Muscle of back (tissue), 13 donors: ENCODE measurements at places on chromosomes 2 and 18. TPM values are rescaled to one million over a fixed set of nuclear protein-coding genes. Genes with fewer than 3 reads are reported as not detected.

The ASPRV1 gene
- 2.4 TPM for polyA plus RNA-seq

The NT5DC4 gene
- not detected for polyA plus RNA-seq

The PLGLB1 gene
- polyA plus RNA-seq = 4.1 TPM

The NPHP1 gene
- polyA plus RNA-seq = 5.6 TPM

The KCMF1 gene
- polyA plus RNA-seq = 46.5 TPM

The ANKRD30BL gene
- polyA plus RNA-seq = not detected

The OSR1 gene
- polyA plus RNA-seq = 15.9 TPM

The TMEM169 gene
- polyA plus RNA-seq = 4.7 TPM

The ANKRD36 gene
- polyA plus RNA-seq = 8.6 TPM

The GKN2 gene
- not detected for polyA plus RNA-seq

The TFCP2L1 gene
- 0.09 TPM for polyA plus RNA-seq

The FAM117B gene
- polyA plus RNA-seq = 5.6 TPM

The EVX2 gene
- not detected for polyA plus RNA-seq

The SPATA3 gene
- polyA plus RNA-seq = not detected

The SEPTIN10 gene
- polyA plus RNA-seq = 95.2 TPM

DNA sequence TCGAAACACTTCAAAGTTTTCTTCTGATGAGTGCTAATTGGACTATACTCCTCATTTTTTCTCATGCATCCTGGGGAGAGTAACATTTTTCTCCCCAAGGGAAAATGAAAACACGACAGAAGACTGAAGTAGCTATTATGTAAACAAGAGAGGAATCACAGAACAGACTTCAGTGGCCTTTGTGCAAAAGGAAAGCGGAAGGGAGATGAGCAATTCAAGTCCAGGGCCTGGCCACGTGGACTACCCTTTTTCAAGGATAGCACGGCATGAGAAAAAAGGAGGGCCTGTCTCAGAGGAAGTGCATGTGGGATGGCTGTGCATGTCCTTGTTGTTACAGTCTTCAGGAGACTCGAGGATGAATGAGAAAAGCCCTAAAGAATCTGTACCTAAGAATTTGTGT, 43.8 kb upstream of the KCNE4 start:
- no peak for DNase-seq

GRCh38 chr2:9331704-9332103, 91.6 kb downstream of the ITGB1BP1 start:
- DNase-seq = no peak

DNA sequence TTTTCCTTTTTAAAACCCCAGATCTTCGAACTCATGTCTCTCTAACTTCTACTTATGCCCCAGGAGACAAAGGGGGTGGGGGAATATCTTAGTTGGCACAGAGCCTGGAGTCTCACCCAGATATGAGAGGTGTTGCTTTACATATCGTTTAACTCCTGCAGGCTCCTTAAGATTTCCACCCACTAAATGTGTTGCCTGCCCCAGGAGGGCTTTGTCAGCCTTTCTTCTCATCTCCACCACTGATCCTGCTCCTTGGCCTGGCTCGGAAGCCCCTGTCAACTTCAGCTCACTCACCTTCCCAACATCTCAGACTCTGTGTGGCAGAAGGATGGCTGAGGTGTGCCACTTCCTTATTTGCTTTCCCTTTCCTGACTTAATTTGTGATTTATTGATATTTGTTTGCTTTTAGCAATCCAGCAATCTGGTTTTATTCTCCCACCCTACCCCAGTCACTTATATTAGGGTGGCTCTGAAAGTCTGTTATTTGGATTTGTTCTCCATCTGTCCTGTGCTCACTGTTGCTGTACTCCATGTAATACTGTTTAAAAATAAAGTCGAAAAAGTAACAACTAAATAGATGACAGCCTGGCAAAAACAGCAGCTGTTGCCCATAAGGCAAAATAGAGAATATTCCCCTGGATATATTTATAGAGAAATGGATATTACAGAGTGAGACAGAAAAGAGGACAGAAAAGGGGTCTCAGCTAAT, 200.6 kb downstream of the ZBTB7C start:
- DNase-seq = no peak

- peak; percentile 50 for DNase-seq
Observed at GRCh38 chr2:239355724-239356123, 45.1 kb downstream of the HDAC4 start.

- no peak for DNase-seq
Observed at GRCh38 chr2:135030826-135031225, 16.4 kb downstream of the MAP3K19 start.

GRCh38 chr2:101796825-101797600, 99.5 kb downstream of the MAP4K4 start:
- no peak for DNase-seq

DNA sequence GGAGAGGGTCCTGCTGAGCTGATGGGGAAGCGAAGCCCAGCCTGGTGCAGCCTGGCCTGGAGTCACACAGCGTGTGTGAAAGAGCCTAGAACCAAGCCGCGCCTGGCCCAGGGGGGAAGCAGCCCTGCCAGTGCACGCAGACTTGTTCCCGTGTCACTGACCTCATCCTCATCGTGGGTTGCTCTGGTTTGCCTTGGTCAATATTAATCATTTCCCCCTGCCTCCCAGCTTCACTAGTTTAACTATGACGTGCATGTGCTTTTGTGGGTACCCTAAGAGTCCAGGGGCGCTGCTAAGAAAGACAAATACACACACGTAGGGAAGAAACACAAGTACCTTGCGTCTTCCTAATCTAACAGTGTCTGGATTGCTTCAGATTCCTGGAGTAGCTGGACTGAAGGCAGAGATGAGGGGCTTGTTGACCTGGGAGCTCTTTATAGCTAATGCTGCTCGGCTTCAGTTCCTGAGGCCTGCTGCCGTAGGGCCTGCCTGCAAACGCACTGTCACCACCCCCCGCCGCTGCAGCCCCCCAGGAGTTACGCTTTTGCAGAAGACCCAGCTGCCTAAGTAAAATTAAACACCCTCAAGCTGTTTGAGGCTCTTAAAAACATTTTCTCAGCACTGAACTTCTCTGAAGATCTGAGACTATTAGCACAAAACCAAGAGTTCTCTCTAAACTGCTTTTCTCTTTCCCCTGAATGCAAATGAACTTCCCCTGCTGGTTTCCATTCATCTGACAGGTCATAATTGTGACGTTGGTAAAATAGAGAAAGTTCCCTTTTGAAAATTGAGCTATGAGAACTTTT, 159.2 kb downstream of the FAM210A start:
- no peak for DNase-seq

DNA sequence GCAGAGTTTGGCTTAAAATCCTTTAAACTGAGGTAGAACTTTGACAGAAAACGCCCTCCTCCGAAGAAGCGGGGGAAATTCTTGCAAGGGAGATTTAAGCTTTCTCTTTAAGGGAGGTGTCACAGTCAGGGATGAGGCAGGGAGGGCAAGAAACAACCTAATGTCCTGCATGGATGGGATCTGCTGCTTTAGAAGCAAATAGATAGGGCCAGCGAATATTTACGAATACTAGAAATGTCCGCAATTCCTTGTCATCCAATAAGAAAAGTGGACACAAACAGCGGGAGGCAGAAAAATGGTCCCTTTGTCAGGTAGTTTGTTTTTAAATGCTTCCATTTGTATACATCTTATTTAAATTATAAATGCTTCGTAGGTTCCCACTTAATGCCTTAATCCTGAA, 12.0 kb downstream of the MEIS1 start:
- no peak for DNase-seq

GRCh38 chr18:12234451-12235190, 19.5 kb upstream of the CIDEA start:
- DNase-seq = no peak

GRCh38 chr2:109212836-109213563, 84.0 kb downstream of the SH3RF3 start:
- DNase-seq = no peak

- DNase-seq = no peak
Observed at GRCh38 chr2:145596416-145596815, 1076.5 kb upstream of the ZEB2 start.

- DNase-seq = no peak
Observed at GRCh38 chr2:79446313-79446712, 66.5 kb upstream of the CTNNA2 start.

- no peak for DNase-seq
Observed at GRCh38 chr18:75160364-75160763, 48.6 kb downstream of the PTGR3 start.

DNA sequence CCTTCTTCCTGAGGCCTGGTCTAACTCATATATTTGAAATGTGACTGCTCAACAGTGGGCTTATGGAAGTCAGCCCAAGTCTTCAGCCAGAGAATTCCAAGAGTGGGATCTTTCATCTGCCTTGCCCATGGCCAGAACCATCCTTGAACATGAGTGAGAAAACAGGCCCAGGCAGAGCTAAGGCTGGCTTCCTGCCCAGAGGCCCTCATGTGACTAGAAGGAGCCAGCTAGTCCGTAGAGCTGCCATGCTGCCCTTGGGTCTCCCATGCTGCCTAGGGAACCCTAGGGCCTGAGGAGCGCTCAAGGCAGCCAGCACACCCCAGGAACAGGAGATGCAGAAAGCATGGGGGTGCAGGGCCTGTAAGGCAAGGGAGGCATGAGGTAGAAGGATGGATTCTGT, 203.6 kb downstream of the FHOD3 start:
- DNase-seq = no peak

DNA sequence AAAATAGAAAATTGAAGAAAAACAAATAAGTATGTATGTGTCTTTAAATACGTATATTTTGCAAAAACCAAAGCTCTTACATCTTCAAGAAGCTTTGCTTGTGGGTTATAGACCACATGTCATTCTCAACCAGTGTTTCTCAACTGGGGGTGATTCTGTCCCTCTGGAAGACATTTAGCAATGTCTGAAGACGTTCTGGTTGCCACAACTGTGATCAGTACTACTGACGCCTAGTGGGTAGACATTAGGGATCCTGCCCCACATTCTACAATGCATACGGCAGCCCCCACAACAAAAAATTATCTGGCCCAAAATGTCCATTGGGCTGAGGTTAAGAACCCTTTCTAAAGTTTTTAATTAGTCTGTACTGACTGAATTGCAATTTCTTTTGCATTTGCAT, 48.4 kb downstream of the UNC50 start:
- DNase-seq = no peak

- no peak for DNase-seq
Observed at GRCh38 chr2:191280290-191280689, 35.1 kb downstream of the MYO1B start.

- DNase-seq = no peak
Observed at GRCh38 chr2:100105678-100106054, 36.7 kb downstream of the AFF3 start.

GRCh38 chr2:43317194-43317593, 90.8 kb upstream of the ZFP36L2 start:
- no peak for DNase-seq

DNA sequence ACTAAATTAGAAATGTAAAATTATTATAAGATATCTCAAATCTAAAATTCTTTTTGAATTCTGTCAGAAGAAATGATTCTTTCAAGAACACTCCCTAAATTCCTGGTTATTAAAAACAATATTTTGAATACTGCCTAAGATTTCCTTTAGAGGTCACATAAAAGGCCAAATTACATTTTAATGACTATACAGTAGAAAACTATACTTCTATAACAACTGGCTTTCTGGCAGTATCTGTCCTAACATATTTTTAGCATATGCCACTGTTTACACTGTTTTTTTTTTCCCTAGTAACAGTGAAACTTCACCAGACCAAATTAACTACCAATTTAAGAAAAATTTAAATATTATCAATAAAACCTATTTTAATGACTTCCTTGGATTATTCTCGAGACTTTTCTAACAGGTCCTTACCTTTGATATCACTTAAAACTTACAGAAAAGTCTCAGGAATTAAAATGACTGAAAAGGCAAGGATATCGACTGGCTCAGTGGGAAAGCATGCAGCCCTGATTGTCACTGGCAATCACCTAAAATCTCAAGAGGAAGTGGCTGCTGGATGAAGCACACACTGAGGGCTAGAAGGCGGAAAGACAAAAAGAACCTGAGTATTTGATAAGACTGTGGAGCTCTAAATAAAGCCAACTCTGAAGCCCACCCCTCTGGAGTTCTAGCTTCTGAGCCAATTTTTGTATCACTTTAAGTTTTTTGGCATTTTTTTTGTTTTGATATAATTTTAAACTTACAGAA, 59.6 kb downstream of the SPIRE1 start:
- DNase-seq = no peak

DNA sequence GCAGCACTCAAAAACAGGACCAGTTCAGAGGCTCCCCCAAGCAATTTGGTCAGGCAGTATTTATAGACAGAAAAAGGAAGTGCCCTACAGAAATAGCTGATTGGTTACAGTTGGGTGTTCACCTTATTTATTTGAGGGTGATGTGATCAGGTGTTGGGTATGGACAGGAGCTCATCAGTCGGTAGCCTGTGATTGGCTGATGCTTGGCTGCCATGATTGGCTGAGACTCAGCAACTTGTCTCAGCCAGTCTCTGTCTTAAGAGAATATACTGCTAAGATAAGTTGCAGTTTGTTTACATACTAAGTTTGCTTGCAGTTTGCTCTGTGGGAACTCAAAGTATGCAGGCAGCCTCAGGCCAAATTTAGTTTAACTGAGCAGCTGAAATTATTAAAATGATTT, 9.4 kb downstream of the ABCG8 start:
- no peak for DNase-seq

- peak; percentile 86 for DNase-seq
Observed at GRCh38 chr2:18749912-18750526, 160.7 kb upstream of the NT5C1B start.

DNA sequence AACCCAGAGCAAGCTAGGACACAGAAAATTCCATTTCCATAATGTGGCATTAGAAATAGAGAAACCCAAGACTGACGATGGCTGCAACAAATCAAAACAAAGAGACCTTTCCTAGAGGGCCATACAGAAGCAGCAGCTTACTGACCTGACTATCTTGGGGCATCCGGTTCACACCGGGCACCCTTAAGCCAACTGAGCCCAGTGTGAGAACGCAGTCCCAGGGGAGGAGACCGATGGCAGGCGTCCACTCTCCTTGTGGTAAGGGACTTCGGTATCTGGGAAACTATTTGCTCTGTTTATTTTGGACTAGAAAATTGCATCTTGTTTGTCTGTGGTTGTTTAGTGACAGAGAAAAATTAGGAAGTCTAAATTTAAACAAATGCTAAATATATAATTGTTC, 244.8 kb upstream of the COPS8 start:
- DNase-seq = no peak

- DNase-seq = no peak
Observed at GRCh38 chr2:230665263-230665691, 47.4 kb upstream of the CAB39 start.

GRCh38 chr2:60979231-60979630, 38.3 kb upstream of the PEX13 start:
- DNase-seq = no peak
